ENCODE measurements at places on chromosomes 3 and 15.
A peak's percentile ranks its signal among the peaks of the same experiment; 100 is the strongest.

- no peak for DNase-seq
Measured at GRCh38 chr3:14343338-14344112, 58.9 kb upstream of the SLC6A6 start.

- DNase-seq = no peak
Measured at GRCh38 chr3:149640976-149641728, 16.7 kb downstream of the WWTR1 start.

DNA sequence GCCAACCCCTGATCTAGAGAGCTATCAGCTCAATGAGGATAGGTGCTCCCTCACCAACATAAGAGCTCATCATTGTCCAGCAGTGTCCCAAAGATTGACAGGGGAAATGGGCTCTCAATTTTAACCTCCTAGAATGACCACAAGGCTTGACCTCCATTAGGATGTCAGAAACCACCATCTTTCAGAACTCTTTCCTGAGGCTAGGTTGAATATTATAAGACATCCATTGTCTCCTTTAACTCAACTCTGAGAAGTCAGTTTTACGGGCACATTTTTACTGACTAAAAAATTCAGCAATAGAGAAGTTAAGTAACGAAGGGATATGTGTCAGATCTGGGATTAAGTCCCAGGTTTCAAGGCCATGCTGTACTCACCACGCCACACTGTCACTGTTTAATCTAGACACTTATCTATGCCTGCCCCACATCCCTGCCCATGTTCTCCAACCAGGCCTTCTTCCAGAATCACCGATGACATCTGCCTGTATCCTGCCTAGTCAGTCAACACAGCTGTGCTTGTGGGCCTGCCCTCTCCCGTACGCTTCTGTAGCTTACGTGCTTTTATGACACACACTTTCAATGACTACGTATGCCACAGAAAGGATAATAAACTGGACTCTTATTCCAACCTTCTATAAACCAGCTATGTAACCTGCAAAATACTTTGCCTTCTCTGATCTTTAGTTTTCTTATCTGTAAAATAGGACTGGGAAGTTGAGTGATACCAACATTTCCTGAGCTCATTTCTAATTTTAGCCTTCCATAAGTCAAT, 17.1 kb upstream of the MUC13 start:
- DNase-seq = no peak

DNA sequence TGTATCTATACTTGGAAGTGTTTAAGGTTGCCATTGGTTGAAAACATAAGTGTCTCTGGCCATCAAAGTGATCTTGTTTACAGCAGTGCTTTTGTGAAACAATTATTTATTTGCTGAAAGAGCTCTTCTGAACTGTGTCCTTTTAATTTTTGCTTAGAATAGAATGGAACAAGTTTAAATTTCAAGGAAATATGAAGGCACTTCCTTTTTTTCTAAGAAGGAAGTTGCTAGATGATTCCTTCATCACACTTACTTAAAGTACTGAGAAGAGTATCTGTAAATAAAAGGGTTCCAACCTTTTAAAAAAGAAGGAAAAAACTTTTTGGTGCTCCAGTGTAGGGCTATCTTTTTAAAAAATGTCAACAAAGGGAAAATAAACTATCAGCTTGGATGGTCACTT, 19.7 kb downstream of the B3GNT5 start:
- no peak for DNase-seq

DNA sequence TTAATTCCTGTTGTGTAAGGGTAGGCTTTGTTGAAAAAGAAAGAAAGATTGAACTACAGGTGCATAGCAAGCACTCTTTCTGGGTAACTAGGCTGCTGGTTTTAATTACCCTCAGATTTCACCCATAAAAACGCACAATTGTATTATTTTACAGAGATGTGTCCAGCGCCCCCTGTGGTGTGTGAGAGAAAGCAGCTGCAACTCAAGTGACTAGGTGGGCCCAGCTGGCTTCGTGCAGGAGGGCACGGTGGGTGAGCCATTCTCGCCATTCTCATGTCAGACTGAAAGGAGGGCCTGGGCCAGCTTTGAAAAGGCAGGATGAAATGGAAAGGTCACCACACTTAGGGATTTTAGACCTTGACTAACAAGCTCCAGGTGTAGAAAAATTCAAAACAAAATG, 122.6 kb downstream of the LRIG1 start:
- DNase-seq = peak; percentile 38

- no peak for DNase-seq
Measured at GRCh38 chr3:106302451-106303221, 433.8 kb upstream of the CBLB start.

DNA sequence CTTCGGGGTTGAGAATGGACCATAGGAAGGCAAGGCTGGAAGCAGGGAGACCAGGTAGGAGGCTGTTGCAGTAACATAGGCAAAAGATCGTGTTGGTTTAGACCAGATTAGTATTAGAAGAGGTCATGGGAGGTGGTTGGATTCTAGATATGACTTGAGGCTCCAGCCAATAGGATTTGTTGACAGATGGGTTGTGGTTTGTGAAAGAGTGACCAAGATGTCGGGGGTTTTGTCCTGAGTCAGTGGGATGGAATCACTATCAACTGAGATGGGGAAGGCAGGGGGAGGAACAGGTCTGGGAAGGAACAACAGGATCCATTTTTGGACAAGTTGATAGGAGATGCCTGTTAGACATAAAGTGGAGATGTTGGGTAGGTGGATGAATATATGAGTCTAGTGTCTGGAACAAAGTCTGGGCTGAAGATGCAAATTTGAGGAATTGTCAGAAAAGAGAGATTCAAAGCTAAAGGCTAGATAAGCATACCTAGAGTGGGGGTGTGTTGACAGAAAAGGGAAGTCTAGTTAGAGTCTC, 95.5 kb upstream of the NPHP3 start:
- no peak for DNase-seq

DNA sequence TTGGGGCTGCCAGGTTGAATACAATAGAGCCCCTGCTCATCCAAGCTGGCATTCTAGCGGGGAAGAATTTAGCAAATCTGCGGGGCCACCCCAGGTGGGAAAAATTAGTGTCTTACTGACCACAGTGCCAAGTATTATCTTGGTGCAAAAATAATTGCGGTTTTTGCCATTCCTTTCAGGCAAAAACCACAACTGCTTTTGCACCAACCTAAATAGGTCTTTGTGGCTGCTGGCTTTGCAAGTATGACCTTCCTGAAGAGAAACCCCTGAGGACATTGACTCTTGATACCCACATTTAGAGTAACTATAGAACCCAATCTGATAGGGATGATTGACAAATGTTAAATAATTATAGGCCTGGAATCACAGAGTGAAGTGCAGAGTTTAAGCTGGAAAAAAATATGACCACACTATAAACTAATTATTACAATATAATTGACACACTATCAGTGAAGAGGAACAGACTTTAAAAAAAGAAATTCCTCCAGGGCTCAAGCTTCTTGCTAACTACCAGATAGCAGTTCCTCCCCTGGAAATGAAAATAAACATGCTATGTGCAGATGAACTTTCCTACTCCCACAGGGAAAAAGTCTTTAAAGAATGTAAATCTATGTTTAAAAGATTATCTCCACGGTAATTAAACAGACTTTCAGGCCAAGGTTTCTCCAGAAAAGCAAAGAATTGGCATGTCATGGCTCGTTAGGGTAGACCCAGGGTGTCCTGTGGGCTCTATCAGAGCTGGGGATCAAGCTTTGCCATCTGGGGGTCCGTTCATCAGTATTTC, 34.4 kb downstream of the CA12 start:
- no peak for DNase-seq

- peak; percentile 42 for DNase-seq
Measured at GRCh38 chr3:57852896-57853295, 96.8 kb downstream of the SLMAP start.

GRCh38 chr15:56215769-56216168, 27.9 kb downstream of the RFX7 start:
- DNase-seq = peak; percentile 90

- no peak for DNase-seq
Measured at GRCh38 chr3:193301433-193301832, 60.4 kb downstream of the PLAAT1 start.

- DNase-seq = peak; percentile 41
Measured at GRCh38 chr3:106299300-106300098, 430.7 kb upstream of the CBLB start.

GRCh38 chr3:125383744-125384143, 8.6 kb upstream of the ZNF148 start:
- no peak for DNase-seq

DNA sequence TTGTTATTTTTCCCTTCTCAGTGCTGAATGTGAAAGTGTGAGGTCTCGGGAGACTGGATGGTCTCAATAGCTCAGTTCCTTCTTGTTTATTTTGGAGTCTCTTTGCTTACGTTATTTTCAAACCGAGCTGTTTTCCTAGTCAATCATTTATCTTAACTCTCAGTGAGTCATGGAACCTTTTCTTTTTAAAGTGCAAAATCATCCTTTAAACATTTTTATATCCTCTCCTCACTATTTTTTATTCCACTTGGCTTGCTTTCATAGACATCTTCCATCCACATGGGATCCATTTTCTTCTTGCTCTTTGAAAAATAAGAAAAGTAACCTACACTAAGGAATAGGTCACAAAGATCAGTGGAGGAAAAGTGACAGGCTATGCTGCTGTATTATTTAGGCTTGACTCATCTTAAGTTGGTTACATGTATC, 497.8 kb downstream of the NAALADL2 start:
- DNase-seq = peak; percentile 29

GRCh38 chr3:129360171-129360611, 68.2 kb downstream of the EFCAB12 start:
- no peak for DNase-seq

- no peak for DNase-seq
Measured at GRCh38 chr3:160948273-160948672, 156.9 kb downstream of the B3GALNT1 start.

- peak; percentile 68 for DNase-seq
Measured at GRCh38 chr15:74422652-74423430, 10.9 kb downstream of the SEMA7A start.

DNA sequence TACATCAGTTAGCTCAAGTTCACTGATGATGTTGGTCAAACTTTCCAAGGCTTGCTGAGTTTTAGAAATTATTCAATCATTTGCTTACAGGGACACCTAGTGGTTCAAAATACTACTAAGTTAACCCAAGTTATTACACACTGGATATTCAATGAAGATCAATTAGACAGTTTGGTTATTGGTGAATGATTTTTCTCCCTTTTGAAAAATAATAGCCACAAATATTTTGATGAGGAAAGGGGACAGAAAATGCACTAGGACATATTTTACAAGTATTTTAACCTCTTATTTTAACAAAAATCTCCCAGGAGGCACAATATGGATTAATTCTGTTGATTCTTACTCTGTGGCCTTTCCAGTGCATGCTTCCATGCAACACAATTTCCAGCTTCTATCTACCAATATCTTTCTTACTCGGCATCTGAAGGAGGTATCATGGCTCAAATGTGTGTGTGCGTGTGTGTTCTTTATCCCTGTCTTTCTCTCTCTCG, 20.1 kb upstream of the GOLGA6L2 start:
- DNase-seq = peak; percentile 7

GRCh38 chr3:3618623-3619022, 180.6 kb upstream of the LRRN1 start:
- DNase-seq = no peak

- no peak for DNase-seq
Measured at GRCh38 chr3:113100063-113100462, 109.3 kb downstream of the GTPBP8 start.
